ENCODE measurements at places on chromosomes 2 and 18.

- no peak for DNase-seq
Observed at GRCh38 chr2:127906206-127906926, 20.6 kb upstream of the AMMECR1L start.

DNA sequence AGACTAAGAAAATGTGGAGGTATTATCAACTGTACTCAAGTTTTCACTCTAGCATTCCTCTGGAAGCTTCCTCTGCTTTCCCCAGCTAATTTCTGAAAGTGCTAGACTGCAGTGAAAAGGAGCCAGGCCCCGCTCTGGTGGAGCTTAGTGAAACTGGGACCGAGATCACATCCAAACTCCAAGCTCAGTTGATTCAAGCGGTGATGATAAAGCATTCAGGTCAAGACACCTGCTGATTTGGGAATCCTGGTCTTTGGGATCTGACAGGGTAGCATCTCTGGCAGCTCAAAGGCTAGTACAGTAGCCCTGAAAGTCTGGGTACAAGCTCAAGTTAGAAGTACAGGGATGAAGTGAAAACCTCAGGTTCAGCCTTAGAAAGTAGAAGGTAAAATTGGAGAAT, 120.2 kb upstream of the CRIM1 start:
- no peak for DNase-seq

DNA sequence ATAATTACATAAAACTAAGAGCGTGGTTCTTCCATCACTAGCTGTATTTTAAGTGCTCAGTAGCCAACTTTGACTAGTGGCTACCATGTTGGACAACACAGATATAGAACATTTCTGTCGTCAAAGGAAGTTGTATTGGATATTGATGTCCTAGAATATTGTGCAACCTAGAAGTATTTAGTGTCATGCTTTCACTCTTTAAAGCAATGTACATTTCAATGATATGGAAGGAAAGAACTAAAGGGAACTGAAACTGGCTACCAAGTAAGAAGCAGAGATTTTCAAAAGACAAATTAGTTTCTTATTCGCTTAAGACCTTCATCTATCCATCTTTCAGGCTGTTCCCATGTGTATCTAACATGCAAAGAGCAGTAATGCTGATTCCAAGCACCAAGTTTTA, 85.4 kb upstream of the EML6 start:
- DNase-seq = no peak

- DNase-seq = no peak
Observed at GRCh38 chr18:8332286-8332685, 277.0 kb upstream of the RAB12 start.

DNA sequence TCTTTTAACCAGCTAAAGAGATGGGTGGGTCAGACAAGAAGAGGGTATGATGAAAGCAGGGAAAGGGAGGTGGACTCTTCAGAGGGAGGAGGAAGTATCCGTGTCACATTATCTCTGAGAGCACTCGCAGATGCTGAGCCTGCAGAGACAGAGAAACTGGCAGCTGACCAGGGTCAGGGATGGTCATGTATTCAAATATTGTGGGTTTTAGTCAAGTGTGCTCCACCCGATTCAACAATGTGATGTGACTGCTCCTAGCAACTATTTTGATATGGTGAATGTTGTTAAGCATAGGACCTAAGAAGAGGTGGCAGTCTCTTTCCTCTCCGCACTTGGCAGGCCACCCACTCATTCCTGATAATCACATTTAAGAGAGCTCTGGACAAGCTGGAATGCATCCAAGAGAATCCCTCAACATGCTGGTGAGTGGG, 1.3 kb upstream of the CLIP4 start:
- no peak for DNase-seq

- no peak for DNase-seq
Observed at GRCh38 chr18:80252136-80252535, 4.8 kb upstream of the PARD6G start.

DNA sequence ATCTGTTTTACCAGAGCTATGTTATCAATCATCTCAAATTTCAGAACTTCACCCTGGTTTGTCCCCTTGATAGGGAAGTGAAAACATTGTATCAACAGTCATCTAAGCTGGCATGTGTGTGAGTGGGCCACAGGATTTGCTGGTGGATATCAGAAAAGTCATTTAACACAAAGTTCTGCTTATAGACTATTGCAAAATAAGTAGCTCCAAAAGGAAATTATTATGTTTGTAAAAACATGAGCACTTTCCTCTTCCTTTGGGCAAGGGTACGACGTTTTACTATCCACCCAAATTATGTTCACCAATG, 20.7 kb upstream of the COPS8 start:
- no peak for DNase-seq

GRCh38 chr2:197516393-197516761, 511 bp downstream of the MOB4 start:
- DNase-seq = peak; percentile 27

- DNase-seq = no peak
Observed at GRCh38 chr2:10790228-10790973, 22.2 kb downstream of the PDIA6 start.

- DNase-seq = no peak
Observed at GRCh38 chr2:127703282-127703681, 2.0 kb downstream of the SFT2D3 start.

DNA sequence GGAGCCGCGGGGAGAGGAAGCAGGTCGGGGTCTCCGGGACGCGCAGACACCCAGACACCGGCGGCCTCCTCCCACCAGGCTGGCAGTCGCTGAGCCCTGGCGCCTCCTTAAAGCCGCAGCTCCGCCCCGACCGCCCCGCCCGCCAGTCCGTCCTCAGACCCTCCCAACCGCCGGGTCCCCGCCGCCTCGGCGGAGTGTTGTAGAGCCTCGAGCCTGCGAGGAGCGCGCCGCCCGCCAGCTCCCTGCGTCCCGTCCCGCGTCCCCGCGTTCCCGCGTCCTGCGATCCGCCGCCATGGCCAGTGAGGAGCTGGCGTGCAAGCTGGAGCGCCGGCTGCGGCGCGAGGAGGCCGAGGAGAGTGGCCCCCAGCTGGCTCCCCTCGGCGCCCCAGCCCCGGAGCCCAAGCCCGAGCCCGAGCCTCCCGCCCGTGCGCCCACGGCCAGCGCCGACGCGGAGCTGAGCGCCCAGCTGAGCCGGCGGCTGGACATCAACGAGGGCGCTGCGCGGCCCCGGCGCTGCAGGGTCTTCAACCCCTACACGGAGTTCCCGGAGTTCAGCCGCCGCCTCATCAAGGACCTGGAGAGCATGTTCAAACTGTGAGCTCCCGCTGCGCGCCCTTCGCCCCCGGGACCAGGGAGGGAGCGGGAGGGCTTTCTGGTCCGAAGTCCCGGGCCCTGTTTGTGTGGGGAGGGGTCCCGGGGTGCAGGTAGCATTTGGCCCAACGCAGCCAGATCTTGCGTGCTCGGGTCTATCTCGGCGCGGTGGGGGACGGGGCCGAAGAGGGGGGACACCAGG, at the start of gene EFHD1:
TSS of gene EFHD1 (plus strand) at position 192 of the 793 bp plus-strand sequence. CDS start at position 293, 101 bp downstream.
- DNase-seq = peak; percentile 81

DNA sequence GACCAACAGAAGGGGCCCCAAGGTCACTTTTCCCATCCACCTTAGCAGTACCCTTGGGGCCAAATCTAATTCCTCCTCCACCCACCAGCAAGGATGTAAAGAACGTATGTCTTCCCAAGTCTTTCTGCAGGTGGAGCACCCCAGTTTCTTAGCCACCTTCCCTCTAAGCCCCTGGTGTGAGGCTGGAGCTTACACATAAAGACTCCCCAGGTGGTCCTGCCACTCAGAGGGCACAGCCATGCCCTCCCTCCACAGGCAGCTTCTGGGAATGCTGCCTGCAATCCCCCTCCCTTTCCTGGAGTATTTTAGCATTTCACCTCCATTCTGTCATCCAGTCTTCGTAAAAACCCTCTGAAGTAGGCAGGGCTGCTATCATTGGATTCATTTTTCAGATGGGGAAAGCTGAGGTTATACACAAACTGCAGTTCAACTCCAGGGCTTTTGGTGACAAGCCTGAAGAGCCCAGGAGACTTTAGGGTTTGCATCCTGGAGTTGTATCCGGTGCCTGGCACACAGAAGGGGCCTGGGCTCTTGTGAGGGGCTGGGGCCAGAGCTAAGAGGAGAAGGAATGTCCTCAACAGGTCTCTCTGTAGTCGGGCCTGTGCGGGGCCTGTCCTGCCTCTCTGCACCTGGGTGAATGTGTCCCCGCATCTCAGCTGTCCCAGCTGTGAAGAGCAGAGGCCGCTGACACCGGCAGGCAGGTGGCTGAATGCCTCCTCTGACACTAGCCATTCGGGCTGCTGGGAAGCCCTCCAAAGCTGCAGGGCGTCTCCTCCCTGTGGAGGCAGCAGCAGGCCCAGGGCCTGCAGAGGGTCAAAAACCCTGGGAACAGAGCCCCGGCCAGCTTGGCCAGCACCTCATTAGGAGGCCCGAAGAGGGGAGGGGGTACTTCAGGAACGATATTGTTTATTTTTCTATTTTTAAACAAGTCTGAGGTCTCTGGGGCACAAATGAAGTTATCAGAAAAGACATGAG, 27.6 kb downstream of the CIB4 start:
- no peak for DNase-seq

DNA sequence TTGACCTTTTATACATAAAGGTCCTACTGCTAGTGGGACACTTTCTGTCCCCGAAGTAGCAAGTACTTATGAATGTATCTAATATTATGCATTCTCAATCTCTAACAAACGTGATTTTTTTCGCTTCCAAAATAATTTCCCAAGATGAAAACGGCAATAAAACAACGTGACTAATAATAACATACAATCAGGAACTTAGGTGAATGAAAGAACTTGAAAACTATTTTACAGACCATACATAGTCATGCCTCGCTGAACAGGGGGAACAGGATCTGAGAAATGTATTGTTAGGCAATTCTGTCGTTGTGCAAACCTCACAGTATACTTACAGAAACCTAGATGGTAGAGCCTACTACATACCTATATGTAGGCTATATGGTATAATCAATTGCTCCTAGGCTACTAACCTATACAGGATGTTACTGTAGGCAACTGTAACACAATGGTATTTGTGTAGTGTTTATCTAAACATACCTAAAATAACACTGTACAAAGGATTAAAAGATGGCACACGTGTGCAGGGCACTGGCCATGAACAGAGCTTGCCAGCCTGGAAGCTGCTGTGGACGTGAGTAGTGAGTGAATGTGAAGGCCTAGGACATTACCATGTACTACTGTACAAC, 2.5 kb downstream of the RTN4 start:
- DNase-seq = peak; percentile 21

DNA sequence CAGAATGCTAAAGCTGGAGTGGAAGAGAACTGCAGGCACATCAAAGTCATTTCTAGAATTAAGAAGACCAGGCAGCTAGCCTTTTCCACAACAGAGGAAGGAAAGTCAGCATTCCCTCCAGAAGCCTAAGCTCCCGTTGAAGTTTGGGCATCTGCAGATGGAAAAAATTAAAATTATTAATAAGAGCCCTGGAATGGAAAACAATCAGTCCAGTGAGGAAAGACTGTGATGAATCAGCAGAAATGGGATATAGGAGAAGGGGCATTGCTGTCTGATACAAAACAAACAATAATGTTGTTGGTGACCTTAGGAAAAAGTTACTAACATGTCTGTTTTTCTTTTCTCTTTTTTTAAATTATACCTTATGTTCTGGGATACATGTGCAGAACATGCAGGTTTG, 450.7 kb upstream of the SLC14A2 start:
- peak; percentile 7 for DNase-seq

GRCh38 chr18:31931163-31931885, 11.6 kb downstream of the TRAPPC8 start:
- DNase-seq = no peak

DNA sequence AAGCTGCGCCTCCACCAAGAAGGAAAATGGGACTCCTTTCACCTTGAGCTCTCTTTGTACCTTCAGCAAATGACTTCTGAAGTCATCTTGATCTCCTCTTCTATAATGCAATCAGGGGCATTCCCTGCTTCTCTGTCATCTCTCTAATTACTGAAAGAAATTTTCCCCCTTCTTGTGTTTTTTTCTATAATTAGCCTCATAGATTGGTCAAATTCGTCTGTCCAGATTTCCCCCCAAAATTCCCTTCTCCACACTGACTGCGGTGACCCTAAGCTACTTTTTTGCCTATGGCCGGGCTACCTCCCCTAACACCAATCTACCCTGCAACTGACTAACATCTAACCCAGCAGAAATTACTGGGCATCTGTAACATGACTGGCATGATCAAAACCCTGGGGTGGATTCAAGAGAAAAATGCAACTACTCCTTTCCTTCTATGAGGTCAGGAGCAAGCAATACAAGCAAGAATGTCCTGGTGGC, 168.6 kb downstream of the BCL2 start:
- DNase-seq = no peak

- no peak for DNase-seq
Observed at GRCh38 chr2:189581354-189582139, 961 bp upstream of the SLC40A1 start.

- DNase-seq = no peak
Observed at GRCh38 chr2:239973386-239973785, 51.8 kb downstream of the NDUFA10 start.

GRCh38 chr2:241592126-241592845, 33.7 kb downstream of the BOK start:
- DNase-seq = no peak

DNA sequence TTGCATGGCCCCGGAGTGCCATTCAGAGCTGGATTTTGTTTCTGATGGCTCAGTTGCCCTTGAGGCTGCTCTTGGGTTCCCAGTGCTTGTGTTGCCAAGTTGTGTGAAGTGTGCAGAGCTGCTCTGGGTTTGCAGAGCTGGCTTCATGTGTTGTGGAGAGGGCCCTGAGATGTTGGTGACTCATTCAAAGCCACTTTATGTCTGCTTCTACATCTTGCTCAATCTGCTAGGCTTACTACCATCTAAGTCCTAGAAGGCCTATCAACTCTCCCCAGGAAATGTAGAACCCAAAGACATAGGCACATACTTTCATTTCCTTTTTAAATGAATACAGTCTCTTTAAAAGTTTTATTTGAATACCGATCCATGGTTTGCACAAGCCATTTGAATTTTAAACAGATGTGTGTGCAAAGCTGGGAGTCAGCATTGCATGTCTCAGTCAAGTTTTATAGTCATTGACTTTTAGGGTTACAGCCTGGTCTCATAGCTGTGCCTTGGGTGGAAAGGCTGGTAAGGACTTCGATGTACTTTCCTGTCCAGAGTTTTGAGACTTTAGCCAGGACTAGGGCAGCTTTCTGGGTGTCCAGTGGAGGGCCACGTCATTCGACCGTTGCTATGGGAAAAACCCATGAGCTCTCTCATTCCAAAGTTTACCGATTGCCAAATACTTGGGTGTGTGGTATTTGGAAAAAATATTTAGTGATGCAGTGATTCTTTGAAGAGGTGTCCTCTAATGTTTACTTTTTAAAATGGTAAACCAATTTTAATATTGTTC, 105.0 kb downstream of the LTBP1 start:
- no peak for DNase-seq

- DNase-seq = no peak
Observed at GRCh38 chr2:95039363-95039762, 13.9 kb downstream of the MAL start.

All from muscle of arm (tissue), 14 donors.